Left renal cortex interstitium (tissue), 4 donors: ENCODE measurements at places on chromosomes 1 and 21.

DNA sequence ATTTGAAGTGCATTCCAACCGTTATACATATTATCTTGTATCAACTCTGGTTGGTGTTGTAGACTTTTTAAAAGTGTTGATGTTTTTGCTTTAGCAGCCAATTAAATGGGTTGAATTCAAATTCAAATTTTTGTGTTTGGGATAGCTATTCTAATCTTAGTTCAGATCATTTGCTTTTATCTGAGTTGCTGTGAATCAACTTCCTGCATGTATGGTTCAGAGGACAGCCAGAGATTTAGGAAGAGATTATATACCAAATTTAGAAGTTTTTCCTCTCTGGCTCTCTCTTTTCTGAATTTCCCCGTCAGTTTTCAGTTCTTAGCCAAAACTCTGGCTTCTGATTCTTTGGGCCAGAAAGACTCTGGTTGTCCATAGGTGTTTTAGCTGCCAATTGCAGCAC, 415.5 kb downstream of the NUF2 start:
- no peak for DNase-seq

- DNase-seq, result no peak
Measured at GRCh38 chr1:4702932-4703331, 48.5 kb downstream of the AJAP1 start.

- no peak for DNase-seq
Measured at GRCh38 chr1:204287466-204287891, 72.2 kb downstream of the PLEKHA6 start.

DNA sequence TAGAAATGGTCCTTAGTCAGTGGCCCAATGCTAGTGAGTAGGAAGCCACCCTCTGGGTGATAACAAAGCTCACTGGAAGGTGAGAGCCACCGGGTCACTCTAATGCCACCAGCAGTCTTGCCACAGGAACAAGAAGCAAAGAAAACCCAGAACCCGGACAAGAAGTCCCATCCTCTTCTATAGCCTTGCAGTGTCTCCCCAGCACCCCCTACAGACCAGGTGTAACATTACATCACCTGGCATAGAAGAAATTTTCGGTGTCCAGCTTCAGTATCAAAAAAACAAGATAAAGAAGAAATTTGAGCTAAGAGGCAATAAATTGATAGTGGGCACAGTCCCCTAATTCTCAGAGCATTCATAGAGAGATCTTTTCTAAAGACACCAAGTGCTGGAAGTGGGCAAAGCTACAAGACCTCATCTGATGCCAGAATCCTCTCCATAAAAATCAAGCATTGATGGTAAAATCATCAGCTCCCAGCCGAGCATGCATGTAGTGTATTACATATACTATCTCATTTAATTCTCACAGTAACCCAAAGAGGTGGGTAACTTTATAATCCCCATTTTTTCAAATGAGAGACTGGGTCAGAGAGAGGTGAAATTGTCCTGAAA, 491.0 kb downstream of the MATN1 start:
- no peak for DNase-seq

GRCh38 chr1:4411862-4412261, 242.5 kb upstream of the AJAP1 start:
- DNase-seq, result no peak

DNA sequence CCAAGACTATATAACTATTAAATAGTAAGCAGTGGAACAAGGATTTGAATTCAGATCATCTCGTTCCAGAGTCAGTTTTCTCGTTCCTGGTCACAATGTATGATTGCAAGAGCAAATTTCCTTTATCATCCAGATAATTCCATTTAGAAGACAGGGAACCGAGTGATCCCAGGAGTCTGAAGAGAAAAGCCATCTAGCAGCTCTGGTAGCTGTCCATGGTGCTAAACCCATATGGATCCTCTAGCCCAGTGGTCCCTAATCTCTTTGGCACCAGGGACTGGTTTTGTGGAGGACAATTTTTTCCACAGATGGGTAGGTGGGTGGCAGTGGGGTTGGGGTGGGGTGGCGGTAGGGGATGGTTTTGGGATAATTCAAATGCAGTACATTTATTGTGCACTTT, 229.4 kb downstream of the PTPRU start:
- DNase-seq, result no peak
